NCI-H2171 (cell line): ENCODE measurements at places on chromosomes 2 and 18.

DNA sequence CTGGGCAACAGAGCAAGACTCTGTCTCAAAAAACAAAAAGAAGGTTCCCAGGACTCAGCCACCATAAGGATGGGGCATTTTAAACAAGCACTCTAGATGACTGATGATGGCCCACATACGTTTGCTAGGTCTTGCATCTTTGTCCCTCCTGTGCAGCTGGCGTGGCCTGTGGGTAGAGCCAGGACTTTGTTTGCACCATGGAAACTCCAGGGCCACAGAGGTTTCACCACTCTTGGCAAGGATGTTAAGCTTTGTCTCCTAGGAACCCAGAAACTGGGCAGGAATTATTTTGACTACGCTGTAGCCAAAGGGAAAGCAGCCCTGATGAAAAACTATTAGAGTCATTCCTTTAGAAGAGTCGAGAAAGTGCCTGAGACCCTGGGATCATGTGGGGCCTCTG is 75.3 kb upstream of the STPG4 start:
- no peak for DNase-seq

GRCh38 chr2:240235811-240236210 is 95.4 kb upstream of the OTOS start:
- no peak for DNase-seq

GRCh38 chr18:77198663-77199062 is 51.0 kb upstream of the GALR1 start:
- no peak for DNase-seq

DNA sequence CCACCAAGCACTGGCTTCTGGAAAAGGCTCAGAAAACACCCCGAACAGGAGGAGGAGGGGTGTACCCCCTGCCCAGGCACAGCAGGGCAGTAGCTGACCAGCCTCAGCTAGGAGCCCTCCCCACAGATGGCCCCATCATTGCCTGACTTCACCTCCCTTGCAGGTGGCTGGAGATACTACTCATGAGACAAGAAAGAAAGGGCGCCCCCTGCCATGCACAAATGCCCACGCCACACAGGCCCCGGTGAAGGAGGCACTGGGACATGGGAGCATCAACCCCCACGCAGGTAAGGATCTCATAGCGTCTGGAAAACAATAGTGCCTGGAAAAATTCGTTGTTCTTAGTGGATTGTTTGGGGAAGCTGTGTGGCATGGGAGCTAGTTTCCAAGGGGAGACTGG is 240.6 kb downstream of the TFCP2L1 start:
- DNase-seq = no peak

GRCh38 chr2:1854729-1855547 is 110.6 kb upstream of the PXDN start:
- DNase-seq = peak; percentile 95

DNA sequence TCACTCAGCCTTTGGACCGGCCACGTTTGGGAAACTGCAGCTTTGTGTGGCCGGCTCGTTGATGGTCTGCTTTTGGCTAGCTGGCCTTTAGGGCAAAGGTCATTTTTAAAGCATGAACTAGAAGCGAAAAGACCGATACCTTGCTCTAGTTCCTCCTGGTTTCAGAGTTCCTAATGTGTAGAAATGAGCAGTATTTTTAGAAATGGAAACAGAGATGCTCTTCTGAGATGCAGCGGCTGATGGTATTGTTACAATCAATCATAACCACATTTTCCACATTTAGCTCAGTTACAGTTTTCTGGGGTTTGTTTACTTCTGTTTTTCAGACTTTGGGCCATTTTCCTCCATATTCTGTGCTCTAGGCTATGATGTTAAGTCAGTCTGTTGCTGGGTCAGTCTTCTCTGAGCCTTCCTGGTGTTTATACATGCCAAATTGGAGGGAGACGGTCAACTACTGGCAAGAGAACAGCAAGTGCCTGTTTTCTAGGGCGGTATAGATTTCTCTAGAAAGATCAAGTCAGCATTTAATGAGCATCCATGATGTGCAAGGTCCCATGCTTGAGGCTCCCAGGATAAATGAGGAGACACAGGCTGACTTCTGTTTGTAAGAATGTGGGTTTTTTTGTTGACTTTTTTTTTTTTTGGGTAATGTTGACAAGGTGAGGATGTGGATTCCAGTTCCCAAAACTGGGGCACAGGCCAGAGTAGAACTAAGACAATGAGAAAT is 28.0 kb downstream of the RNF144A start:
- no peak for DNase-seq

DNA sequence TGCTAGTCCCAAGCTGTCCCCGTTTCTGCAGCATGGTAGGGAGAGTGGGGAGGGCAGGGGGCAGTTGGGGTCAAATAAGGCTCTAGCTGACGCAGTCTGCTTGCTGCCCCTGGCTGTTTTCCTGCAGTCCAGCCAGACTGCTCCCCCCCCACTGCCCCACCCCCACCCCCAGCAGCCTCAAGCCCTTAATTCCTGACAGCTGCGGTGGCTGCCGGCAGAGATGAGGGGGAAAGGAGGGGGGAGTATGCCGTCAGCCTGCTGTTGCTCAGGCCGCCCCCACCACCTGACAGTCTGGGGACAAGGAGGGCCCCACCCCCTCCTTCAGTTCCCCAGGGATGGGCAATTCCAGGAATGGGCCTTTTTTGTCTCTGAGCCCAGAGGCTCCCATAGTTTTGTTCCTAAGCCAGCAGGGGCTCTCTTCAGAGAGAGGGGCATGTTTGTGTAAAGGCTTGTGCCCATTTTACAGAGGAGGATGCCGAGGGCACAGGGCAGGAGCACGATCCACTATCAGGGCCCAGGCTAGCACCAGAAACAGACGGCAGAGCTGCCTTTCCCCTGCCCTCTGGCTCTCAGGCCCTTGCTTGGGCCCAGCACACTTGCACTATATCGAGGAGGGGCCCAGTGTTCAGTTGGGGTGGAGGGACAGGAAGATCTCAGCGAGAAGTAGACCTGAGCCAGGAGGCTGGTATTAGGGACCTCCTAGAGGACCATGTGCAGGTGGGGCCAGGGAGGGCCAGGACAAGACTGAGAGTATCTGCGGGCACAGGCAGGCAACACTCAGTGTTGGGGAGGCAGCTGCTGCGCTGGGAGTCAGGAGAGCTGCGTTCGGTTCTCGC is 1.5 kb upstream of the WNT10A start:
- DNase-seq = peak; percentile 90

GRCh38 chr2:14633461-14634181 is 1.1 kb downstream of the LRATD1 start:
- no peak for DNase-seq

GRCh38 chr2:174059178-174059883 is 94.2 kb upstream of the SP3 start:
- no peak for DNase-seq

- no peak for DNase-seq
Measured at GRCh38 chr2:73053316-73054114, 18.0 kb downstream of the SFXN5 start.

GRCh38 chr18:65750389-65751154 is at the start of gene CDH7:
CDH7 (plus strand) TSS chr18:65751012; CDS start chr18:65762843, 11,831 bp downstream.
- peak; percentile 64 for DNase-seq

GRCh38 chr2:138060301-138060635 is 96.0 kb downstream of the HNMT start:
- no peak for DNase-seq

- no peak for DNase-seq
Measured at GRCh38 chr2:98911376-98912154, 24.5 kb downstream of the CRACDL start.

GRCh38 chr18:48643262-48643661 is 104.4 kb downstream of the CTIF start:
- no peak for DNase-seq

GRCh38 chr2:134228493-134228903 is 25.4 kb upstream of the MGAT5 start:
- DNase-seq = no peak

GRCh38 chr2:27212626-27213471 is 781 bp upstream of the SLC5A6 start:
- DNase-seq = peak; percentile 26

- no peak for DNase-seq
Measured at GRCh38 chr2:223319601-223320000, 267.6 kb downstream of the KCNE4 start.

- DNase-seq = no peak
Measured at GRCh38 chr18:11953113-11953512, 28.2 kb upstream of the IMPA2 start.

DNA sequence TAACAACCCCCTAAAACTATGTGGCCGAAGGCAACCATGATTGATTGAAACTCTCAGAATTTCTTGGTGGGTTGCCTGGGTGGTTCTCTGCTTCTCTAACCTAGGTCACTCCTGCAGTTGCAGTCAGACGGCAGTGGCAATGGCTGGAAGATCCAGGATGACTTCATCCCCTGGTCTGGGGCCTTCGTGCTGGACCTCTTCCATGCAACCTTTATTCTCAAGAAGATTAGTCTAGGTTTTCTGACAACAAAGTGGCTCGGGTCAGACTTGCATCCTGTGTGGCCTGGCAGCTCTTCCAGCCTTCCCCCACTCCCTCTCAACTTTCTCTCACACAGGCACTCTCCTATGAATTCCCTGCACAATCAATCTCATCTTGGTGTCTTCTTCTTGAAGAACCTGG is 76.4 kb downstream of the METTL4 start:
- DNase-seq = no peak

- DNase-seq = no peak
Measured at GRCh38 chr2:180890781-180891180, 89.6 kb upstream of the UBE2E3 start.

DNA sequence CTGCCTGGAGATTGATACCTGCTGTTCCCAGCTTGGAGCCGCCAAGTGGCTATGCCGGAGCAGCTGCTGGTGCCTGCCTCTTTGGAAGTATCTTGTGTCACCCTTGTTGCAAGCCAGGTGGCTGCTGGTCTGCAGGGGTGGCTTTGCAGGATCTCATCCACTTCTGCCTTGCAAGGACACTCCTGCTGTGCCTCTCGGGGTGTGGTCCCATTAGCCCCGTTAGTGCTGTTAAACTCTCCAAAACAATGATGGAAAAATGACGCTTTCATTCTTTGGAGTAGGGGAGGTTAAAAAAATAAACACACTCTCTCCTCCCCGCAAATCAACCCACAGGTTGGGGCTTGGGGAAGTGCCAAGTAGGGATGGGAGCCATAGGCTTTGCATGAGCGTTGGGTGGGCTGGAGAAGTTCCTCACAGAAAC is 352.8 kb downstream of the RNF144A start:
- peak; percentile 94 for DNase-seq

DNA sequence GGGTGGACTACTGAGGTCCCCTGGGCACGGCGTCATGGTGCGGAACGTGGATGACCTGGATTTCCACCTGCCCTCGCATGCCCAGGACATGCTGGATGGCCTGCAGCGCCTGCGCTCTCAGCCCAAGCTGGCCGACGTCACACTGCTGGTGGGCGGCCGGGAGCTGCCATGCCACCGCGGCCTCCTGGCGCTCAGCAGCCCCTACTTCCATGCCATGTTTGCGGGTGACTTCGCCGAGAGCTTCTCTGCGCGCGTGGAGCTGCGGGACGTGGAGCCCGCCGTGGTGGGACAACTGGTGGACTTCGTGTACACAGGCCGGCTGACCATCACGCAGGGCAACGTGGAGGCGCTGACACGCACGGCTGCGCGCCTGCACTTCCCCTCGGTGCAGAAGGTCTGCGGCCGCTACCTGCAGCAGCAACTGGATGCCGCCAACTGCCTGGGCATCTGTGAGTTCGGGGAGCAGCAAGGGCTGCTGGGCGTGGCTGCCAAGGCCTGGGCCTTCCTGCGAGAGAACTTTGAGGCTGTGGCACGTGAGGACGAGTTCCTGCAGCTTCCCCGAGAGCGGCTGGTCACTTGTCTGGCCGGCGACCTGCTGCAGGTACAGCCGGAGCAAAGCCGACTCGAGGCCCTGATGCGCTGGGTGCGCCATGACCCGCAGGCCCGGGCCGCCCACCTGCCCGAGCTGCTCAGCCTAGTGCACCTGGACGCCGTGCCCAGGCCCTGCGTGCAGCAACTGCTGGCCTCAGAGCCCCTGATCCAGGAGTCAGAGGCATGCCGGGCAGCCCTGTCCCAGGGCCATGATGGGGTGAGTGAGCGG is 2.5 kb downstream of the KLHL30 start:
- no peak for DNase-seq

- no peak for DNase-seq
Measured at GRCh38 chr2:37564356-37564755, 107.1 kb downstream of the CDC42EP3 start.

DNA sequence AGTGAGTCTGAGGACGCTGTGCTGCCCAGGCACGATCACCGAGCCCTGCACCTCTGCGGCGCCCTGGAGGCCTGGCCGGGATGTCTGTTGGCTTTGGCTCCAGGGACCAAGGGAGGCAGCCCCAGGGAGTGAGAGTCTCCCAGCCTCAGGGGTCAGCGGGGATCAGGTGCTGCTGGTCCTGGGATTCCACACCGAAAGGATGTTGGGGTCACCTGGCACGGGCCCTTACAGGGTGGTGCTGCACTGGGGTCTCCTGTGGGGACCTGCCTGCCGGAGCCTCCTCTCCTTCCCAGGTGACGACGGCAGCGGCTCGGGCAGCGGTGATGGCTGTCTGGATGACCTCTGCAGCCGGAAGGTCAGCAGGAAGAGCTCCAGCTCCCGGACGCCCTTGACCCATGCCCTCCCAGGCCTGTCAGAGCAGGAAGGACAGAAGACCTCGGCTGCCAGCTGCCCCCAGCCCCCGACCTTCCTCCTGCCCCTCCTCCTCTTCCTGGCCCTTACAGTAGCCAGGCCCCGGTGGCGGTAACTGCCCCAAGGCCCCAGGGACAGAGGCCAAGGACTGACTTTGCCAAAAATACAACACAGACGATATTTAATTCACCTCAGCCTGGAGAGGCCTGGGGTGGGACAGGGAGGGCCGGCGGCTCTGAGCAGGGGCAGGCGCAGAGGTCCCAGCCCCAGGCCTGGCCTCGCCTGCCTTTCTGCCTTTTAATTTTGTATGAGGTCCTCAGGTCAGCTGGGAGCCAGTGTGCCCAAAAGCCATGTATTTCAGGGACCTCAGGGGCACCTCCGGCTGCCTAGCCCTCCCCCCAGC is 30.5 kb downstream of the GPC1 start:
- no peak for DNase-seq

GRCh38 chr2:89850481-89850880 is 1159.0 kb downstream of the RPIA start:
- DNase-seq = no peak

DNA sequence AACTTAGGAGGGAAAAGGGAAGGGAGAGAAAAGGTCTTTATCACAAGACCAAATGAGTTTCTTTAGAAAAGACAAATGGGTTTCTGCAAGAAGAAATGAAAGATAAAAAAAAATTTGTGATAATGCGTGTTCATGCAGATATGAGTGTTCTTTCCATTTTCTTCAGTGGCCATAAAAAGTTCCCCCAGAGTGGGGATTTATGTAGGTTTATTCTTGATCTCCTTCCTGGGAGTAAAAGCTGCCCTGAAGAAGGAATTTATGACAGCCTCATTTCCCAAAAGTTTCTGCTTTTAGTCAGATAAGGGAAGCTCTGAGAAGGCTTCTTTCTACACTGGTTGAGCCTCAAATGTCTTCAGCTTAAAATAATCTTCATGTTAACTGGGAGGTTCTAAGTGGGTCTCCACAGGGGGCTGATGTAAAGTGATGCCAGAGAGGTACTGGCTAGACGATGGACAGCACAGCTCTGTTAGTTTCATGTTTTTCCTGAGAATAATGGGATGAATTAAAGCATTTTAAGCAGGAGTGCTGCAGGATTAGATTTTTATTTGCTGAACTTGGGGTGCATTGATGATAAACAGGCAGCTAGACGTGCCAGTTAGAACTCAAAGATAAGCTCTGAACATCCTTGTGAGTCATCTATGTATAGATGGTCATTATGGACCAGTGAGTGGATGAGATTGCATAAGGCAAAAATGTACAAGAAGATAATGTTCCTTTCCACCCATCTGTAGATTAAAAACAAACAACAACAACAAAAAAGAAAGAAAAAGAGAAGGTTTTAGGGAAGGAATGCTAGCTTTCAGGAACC is 99.4 kb upstream of the MSH2 start:
- DNase-seq = no peak

- no peak for DNase-seq
Measured at GRCh38 chr2:30768708-30769480, 38.4 kb downstream of the CAPN13 start.
